Suppressor macrophage treated with lipopolysaccharide for 4 hours (primary cell): ENCODE measurements at places on chromosomes 7 and 10.

DNA sequence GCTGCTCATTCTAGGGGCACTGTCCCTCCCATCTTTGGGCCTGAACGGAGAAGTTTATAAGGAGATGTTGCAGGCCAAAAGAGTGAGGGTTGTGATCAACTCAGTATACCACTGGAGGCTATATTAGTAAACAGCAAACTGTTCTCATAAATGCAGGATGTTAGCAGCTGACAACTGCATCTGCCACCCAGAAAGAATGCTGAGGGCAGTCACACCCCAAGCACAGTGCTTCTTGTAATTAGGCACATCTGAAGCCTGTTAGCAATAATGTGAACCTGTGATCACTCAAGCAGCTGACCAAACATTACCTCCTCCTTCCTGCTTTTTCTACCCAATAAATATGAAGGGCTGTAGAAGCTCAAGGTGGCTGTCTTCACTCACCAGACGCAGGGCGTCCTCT is 38.4 kb upstream of the ZNF138 start:
- no peak for DNase-seq

DNA sequence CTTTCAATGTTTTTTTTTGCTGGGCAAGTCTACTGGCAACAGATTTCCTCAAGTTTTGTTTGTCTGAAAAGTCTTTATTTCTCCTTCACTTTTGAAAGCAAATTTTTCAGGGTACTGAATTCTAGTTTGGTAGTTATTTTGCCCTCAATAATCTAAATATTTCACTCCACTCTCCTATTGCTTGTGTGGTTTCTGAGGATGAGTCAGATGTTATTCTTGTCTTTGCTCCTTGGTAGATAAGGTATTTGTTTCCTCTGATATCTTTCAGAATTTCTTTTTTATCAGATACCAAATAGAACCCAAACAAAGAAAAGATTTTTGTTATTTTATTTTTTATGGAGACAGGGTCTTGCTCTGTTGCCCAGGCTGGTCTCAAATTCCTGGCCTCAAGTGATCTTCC is 99.2 kb upstream of the MALRD1 start:
- DNase-seq = no peak

GRCh38 chr10:107585630-107586029 is 421.1 kb upstream of the SORCS1 start:
- DNase-seq = no peak

- DNase-seq = no peak
These were observed 47.8 kb upstream of the FRMD4A start for GRCh38 chr10:14378387-14378960.

DNA sequence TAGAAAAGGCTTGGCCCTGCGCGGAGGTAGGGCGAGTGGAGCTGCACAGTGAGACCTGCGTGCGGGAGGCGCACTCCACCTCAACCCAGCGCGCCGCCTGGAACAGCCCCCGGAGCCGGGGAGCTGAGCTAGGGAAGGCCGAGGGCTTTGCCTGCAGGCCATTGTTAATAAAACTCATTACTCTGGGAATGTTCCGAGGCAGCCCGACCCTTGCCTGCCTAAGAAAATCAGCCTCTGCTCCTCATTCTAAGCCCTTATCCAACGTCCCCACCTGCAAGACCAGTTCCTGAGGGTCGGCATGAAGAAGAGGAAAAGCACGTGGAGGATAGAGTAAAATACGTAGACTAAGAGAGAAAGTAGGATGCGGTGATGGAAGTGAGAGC is 55.3 kb downstream of the C7orf25 start:
- DNase-seq = no peak

- DNase-seq = peak; percentile 51
These were observed 22.6 kb downstream of the SGPL1 start for GRCh38 chr10:70838270-70838805.

DNA sequence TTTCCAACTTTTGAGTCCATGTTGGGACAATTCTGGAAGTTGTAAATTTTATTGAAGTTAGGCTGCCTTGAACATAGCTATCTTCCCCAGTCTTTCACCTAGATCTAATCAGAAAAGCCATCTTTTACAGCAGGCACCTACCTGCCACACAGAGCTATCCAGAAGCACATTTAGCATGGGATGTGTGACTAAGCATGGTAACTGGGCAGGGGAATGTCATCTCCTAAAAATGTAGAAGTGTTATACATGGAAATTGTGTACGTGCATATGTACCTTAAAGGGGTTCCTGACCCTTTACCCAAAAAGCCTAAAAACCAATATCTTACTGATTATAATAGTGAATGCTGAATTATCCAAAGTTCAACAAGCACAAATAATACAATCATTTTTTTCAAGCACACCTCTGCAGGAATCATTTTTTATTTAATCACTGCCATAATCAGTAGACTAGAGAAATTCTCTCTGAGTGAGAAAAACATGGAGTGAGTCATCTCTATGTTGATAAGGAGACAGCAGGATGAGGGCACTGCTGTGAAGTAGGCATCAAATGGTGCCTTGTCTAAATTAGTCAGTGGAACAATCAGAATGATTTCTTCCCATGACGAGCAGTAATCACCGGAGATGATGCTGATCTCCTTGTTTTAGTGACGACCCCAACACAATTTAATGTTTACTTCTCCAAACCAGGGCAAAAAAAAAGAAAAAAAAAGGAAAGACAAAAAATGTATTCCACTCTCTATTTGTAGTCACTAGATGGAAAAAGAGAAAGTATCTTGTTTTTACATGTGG is 75.9 kb downstream of the SORBS1 start:
- DNase-seq = no peak

DNA sequence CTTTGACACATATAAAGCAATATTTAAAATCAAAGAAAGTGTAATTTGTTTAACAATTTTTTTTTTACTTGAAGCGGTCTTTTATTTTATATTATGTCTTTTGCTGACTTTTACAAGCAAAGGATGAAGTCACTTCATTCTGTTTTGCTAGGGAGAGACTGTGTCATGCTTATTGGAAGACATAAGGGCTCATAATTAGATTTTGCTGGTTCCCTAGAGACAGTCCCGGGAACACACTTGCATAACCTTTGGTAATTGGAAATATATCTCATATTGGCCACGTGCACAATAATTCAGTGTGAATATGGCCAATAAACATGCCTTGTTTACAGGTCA is 448 bp upstream of the NET1 start:
- no peak for DNase-seq

- no peak for DNase-seq
These were observed 58.0 kb upstream of the ELN start for GRCh38 chr7:73969991-73970390.

- no peak for DNase-seq
These were observed 19.2 kb downstream of the ITPRIP start for GRCh38 chr10:104318810-104319741.

- no peak for DNase-seq
These were observed 234.1 kb upstream of the AGK start for GRCh38 chr7:141317033-141317585.

DNA sequence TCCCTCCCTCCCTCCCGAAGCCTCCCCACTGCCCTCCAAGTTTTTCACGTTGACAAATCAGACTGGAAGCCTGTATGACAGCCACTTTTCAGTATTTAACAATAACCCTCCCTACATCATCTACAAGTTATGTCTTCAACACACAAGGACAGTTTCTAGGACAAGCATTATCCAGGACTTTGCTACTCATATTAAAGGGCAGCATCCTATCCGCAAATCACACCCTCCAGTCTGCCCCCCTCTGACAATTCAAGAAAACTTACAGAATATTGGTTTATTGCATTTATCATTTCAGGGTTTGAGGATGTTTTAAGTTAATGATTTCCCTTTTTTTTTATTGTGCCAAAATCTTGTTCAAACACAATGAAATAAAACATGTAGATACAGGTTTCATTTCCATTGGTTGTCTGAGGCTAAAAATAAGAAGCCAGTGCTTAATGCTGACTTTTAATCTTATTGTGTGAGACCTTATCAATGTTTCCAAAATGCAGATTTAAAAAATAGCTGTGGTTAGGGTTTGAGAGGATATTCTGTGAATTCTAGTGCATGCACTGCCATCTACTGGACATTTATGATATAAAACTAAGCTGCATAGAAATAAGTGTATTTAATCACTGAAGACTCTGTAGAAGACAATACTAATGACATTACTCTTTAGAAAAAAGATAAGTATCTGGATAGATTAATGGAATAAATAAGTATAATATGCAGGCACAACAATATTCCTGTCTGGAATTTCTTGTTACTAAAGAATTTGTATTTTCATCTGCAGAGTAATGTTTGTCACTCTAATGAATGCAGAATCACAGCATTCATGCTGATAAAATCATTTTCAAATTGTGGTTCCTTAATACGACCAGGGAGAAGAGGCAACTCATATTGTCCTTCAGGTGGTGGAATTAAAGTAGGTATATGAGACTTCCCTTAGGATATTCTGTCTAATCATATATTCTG is 64.1 kb downstream of the CAV1 start:
- peak; percentile 80 for DNase-seq

DNA sequence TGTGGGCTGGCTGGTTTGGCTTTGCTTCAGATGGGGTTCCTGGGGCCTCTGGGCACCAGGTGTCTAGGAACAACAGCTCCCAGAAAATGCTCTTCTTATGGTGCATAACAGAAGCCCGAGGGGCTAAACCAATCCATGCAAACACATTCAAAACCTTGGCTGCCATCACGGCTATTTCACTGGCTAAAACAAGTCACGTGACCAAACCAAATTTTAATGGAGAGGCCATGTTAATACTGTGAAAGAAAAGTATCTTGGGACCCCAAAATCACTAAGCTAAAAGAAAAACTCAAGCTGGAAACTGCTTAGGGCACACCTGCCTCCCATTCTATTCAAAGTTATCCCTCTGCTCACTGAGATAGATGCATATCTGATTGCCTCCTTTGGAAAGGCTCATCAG is 19.1 kb upstream of the KCNK18 start:
- no peak for DNase-seq

DNA sequence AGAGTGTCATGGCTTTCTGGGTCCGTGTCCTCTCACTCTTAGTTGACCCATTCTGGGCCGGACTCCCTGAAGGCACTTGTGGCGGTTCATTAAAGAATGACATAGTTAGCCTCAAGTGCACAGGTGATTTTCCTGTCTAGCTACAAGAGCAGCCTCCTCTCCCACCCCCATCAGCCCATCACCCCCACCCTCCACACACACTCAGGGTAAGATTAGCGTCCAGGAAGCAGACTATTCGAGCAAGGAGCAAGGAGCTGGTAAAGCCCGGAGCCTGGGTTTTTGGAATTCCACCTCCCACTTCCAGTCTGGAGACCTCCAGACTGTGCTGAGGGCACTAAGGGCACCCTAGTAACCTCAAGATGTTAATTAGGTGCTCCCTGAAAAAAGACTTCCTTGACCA is 39.5 kb downstream of the TACR2 start:
- no peak for DNase-seq

DNA sequence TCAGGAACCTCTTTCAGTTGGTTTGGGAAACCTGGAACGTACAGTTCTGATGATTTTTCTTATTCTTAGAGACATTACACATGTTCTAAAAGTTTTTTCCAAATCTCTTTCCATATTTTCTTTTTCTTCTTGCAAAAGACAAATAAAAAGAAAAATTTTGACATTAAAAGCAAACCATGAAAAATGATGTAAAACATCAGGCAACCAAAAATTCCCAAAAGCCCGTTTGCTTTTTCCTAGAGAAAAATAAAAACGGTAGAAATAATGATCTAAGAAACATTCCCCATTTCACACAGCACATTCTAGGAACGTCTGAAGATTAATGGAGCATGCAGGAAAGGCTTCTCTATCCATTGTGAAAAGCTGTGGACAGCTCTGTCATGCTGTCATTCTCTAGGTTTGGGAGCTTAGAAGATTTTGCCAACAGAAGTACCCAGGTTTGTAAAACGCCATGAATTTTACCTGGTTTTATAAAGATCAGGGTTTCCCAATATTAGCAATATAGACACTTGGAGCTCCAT is 11.2 kb upstream of the PRTFDC1 start:
- DNase-seq = no peak

GRCh38 chr10:57830877-57831560 is 436.7 kb downstream of the IPMK start:
- no peak for DNase-seq

- peak; percentile 61 for DNase-seq
These were observed 65.9 kb downstream of the CLIP2 start for GRCh38 chr7:74355091-74355490.

GRCh38 chr10:128254476-128254875 is 128.3 kb upstream of the MKI67 start:
- peak; percentile 57 for DNase-seq

DNA sequence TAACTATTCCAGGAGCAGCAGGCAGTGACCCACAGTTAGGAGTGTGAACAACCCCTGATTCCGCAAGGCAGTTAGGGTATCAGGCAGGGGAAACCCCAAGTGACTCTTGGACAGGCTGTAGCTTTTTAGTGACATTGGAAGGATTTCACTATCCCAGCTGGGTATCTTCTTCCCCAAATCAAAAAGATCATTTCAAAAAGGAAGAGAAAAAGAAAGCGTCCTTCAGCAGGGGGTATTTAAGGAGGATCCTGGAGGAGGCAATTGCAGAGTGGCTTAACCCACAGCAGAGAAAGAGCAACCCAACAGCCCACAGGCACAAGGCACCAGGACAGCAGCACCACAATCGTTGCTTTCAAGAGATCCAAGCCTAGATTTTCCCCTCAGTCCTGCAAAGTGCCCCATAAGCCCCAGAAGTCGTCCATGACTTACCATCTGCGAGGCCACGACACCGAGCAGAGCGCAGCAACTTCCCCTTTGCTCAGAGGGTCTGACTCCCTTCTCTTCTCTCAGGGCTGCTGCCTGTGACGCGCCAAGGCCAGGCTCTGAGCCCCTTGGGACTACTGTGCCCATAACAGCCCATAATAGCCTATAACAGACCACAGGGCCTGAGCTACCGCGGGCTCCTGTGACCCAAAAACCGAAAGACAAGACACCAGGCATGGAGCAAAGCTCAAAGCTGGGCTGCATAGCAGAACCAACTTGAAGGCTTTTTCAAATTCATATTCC is 19.8 kb downstream of the PIK3AP1 start:
- DNase-seq = peak; percentile 87

- no peak for DNase-seq
These were observed 6.2 kb downstream of the SNX13 start for GRCh38 chr7:17934094-17934493.

GRCh38 chr10:122362621-122363020 is 11.9 kb upstream of the PLEKHA1 start:
- DNase-seq = no peak

DNA sequence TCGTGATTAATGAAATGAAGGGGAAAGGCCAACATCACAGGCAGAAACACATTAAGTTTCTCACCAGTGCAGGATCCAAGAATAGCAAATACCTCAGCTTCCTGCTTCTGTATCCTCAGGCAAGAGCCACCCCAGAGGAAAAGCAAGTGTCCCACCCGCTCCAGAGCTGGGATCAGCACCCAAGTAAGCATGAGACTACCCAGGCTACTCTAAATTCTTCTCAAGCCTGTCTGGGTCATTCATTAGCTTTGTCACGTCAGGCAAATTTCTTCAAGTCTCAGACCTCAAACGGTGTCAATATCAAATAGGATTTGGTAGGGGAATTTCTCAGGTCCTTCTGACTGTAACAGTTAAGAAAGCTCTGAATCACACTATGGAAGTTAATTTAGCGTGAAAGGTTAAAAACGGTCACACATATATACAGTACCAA is 59.0 kb downstream of the GNA12 start:
- peak; percentile 68 for DNase-seq

- DNase-seq = peak; percentile 79
These were observed 27.2 kb downstream of the CHST15 start for GRCh38 chr10:124066126-124066700.

GRCh38 chr10:104520653-104521052 is 120.4 kb upstream of the SORCS3 start:
- DNase-seq = no peak
